ENCODE measurements at places on chromosomes 7 and 10.

- DNase-seq, result peak; percentile 87
These were observed 373.5 kb downstream of the RPS24 start for GRCh38 chr10:78407009-78407711.

DNA sequence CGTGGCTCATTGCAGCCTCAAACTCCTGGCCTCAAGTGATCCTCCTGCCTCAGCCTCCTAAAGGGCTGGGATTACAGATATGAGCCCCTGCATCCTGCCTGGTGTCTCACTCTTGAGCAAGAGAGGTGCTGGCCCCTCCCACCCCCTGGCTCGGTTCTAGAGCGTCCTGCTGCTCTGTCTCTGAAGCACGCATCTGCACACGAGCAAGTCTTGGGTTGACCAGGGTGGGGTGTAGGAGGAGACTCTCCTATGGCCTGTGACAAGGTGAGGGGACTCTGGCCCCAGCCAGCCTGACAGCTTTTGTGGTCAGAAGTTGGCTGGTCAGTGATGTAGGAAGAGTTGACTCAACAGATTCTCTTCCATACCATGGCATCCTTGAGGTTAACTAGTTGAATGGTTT lies 110.7 kb upstream of the CARD11 start:
- no peak for DNase-seq

GRCh38 chr10:100101192-100102076 lies 19.8 kb upstream of the CPN1 start:
- DNase-seq, result peak; percentile 82

DNA sequence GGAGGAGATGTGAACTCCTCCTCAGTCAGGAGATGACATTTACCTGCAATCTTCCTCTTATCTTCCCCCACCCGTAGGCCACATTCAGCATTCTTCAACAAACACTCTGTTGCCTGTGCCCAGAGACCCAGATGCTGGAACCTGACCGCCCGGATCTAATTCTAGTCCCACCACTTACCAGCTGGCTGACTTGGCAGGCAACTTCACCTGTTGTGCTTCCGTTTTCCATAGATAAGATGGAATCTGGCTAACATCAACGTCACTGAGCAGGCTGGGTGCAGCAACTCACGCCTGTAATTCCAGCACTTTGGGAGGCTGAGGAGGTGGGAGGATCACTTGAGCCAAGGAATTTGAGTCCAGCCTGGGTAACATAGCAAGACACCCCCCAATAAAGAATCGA lies 21.3 kb upstream of the FXYD4 start:
- DNase-seq, result no peak

- DNase-seq, result peak; percentile 69
These were observed 378.5 kb downstream of the MDFIC start for GRCh38 chr7:115300231-115300870.

- DNase-seq, result no peak
These were observed 132.9 kb downstream of the LRRN3 start for GRCh38 chr7:111223802-111224253.

- no peak for DNase-seq
These were observed 10.5 kb downstream of the CAV2 start for GRCh38 chr7:116509982-116510579.

Measured in bronchial epithelial cell (primary cell).